Esophagus mucosa (tissue), 1 donor: ENCODE measurements at places on chromosomes 4 and X. TPM values are rescaled to one million over a fixed set of nuclear protein-coding genes. Genes with fewer than 3 reads are reported as not detected.

Gene PNCK
- 1.00 TPM for total RNA-seq

Gene BEX1
- total RNA-seq: not detected

Gene ANKRD50
- 12.8 TPM for total RNA-seq

Gene CASP3
- 20.1 TPM for total RNA-seq

DNA sequence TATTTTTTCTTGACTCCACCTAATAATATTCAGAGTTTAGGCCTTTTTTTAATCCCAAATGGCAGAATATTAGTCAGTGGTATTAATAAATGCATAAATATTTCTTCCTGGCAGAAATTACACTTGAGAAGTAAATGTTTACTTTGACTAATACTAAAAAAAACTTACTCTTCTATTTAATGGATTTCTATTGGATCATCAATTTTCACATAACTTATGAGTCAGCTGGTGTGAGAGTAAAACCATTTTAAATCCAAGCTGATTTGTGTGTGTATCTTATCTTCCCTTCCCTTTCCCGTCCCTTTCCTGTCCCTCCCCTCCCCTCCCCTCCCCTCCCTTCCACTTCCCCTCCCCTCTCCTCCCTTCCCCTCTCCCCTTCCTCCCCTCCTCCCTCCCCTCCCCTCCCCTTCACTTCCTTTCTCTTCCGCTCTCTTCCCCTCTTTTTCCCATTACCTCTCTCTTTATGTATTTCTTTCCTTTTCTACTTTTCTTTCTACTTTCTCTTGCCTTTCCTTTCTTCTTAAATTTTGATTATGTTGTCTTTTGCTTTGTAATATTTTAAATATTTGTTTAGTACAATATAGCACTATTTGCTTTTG is 630.1 kb upstream of the EPHA5 start:
- ATAC-seq: no peak

GRCh38 chrX:155778844-155779553 is 102.1 kb upstream of the VAMP7 start:
- ATAC-seq: no peak

DNA sequence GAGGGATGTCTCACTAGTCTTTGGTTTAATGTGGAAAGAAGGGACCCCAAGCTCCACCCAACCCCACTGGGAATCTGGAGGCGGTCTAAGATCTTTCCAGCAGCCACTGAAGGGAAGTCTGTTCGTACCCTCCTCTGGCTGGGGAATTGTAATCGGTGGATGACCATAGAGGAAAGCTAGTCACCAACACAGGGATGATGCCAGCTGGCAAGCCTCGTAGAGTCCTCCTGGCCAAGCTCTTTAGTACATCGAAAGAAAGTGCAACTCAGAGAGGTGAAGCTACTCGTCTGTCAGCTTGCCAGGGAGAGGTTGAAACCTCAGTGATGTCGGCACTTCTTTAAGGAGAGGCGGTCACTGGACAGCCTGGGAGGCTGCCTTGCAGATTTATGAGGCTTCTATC is 58.7 kb downstream of the MAMLD1 start:
- no peak for ATAC-seq

DNA sequence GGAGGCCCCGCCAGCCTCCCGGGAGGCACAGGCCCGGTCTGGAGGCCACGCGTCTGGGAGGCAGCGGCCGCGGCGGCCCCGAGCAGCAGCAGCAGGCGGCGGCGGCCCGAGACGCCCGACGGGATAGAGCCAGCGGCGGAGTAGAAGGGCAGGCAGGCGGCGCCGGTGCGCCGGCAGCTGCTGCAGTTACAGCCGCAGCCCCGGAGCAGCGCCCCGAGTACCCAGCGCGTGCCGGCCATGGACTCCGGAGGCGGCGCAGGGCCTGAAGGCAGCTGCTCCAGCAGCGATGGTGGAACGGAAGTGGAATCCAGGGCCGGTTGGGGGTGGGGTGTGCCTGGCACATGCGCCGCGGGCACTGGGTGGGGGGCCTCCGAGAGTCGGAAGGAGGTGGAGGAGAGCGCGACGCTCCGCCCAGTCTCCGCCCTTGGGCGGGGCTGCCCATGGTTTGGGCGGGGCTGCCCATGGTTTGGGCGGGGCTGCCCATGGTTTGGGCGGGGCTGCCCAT is at the start of gene GRSF1:
Gene GRSF1 (minus strand): TSS at position 302 of the 505 bp plus-strand sequence. CDS start 63 bp downstream, at position 239.
- peak; percentile 99 for ATAC-seq

- no peak for ATAC-seq
Observed at GRCh38 chrX:115214151-115214550, 19.7 kb downstream of the LRCH2 start.

- no peak for ATAC-seq
Observed at GRCh38 chr4:48785302-48785701, 5.2 kb upstream of the FRYL start.

GRCh38 chrX:83469551-83469950 is 38.5 kb upstream of the POU3F4 start:
- no peak for ATAC-seq

GRCh38 chrX:85573801-85574200 is 194.3 kb upstream of the POF1B start:
- ATAC-seq: no peak

- ATAC-seq: no peak
Observed at GRCh38 chr4:87806520-87806919, 7.2 kb downstream of the IBSP start.

DNA sequence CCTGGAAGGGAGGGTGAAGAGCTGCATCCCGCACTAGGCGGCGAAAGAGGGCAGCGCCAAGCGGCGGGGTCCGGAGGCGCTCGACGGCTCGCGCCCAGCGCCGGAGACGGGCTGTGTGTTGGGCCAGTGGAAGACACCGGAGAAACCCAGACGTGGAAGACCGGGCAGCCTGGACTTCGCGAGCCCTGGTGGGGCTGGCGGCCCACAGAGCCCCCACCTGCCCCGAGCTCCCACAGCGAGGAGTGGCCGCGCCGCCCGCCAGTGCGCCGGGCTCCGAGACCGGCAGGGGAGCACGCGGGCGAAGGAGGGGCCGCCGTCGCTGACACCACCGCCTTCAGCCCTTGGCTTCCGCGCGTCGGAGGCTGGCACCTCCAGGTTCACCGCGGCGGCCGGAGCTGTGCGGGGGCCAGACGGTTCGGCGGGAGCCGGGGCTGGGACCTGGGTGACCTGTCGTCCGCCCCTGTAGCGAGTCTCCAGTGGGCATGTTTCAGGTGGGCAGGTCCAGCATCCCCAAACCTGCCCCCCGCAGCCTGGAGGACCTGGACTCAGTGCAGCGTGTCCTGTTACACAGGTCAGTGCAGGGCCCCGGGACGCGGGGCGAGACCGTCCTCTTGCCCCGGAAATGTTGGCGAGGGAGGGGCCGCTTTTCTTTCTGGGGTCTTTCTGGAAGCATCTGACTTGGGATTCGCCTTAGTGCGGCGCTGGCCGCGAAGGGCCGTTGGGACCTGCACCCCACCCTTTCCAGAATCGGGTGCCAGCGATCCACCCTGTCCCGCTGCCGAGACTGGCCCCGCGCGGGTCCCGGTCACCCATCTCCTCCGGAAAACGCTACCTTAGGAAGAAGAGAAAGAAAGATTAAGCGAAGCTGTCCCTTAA is 9.6 kb upstream of the INTU start:
- ATAC-seq: peak; percentile 82

DNA sequence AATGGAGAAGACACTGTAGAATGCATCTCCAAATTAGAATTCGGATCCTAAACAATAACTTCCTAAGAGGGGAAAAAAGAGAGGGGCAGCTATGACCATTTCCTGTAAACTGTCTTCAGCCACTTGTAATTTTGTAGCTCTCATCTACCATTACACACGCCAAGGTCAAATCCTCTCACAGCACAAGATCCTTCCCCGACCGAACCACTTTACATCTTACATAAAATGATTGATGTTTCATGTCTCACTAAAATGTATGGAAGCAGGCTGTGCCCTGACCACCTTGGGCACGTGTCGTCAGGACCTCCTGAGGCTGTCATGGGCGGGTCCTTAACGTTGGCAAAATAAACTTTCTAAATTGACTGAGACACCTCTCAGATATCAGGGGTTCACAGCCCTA is 24.1 kb upstream of the PBDC1 start:
- no peak for ATAC-seq

DNA sequence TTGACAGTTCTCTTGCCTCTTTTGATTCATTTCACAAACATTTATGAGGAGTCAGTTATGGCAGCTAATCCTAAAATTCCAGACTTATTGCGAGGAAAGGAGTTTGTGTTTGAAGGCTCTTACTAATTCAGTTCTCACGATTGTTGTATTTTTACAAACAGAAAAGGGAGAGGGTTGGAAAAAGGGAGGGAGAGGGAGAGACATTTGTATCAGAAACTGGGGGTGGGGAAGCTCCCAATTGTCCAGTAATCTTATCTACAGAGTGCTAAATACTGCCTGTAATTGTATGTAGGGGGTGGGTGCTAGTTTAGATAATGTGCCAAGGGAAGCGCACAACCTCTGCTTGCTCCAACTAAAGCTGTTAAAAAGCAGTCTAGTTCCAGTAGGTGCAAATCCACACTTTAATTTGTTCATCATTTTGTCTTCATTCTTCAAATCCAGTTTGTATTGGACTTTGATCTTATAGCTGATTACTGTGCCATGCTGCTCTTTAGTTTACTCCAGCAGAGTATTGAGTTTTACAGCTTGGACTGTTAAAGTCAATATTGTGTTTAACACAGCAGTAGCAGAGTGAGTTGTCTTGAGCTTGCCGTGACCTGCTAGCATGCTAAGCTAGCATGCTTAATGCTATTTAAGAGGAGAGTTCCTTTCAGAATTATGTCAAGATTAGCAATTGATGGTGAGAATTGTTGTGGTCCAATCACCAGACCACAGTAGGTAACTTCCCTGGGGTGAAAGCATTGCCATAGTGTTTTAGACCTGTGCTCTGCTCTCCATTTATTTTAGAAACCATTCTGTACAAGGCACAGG is 13.9 kb downstream of the FNIP2 start:
- ATAC-seq: peak; percentile 67

DNA sequence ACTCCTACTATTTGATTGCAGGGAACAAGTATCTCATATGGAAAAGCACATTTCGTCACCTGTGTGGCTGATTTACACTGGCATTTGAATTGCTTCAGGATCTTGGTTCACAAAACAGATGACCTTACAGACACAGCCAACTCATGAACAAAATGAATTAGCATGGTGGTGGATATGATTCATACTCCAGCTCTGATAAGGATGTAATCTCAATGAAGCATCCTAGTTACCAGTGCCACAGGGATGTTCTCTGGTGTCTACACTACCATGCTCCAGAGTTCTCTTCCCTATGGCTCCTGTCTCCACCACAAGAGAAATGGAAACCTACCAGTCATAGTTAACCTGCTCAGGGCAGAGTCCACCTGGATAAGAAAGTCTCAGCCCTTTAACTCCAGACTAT is 40.7 kb downstream of the TEC start:
- no peak for ATAC-seq
